Activated effector memory CD4-positive, alpha-beta T cell treated with anti-CD3 and anti-CD28 coated beads, Interleukin-2, amount 50 U/mL, for 16 hours (primary cell): ENCODE measurements at places on chromosomes 4 and X.

- no peak for DNase-seq
Measured at GRCh38 chr4:176818531-176818930, 25.8 kb upstream of the VEGFC start.

- DNase-seq: no peak
Measured at GRCh38 chr4:55255179-55255578, 90.9 kb upstream of the SRD5A3 start.

- no peak for DNase-seq
Measured at GRCh38 chrX:108270280-108270679, 167.9 kb downstream of the COL4A6 start.

GRCh38 chr4:66923081-66923865 is 622.0 kb downstream of the CENPC start:
- no peak for DNase-seq

DNA sequence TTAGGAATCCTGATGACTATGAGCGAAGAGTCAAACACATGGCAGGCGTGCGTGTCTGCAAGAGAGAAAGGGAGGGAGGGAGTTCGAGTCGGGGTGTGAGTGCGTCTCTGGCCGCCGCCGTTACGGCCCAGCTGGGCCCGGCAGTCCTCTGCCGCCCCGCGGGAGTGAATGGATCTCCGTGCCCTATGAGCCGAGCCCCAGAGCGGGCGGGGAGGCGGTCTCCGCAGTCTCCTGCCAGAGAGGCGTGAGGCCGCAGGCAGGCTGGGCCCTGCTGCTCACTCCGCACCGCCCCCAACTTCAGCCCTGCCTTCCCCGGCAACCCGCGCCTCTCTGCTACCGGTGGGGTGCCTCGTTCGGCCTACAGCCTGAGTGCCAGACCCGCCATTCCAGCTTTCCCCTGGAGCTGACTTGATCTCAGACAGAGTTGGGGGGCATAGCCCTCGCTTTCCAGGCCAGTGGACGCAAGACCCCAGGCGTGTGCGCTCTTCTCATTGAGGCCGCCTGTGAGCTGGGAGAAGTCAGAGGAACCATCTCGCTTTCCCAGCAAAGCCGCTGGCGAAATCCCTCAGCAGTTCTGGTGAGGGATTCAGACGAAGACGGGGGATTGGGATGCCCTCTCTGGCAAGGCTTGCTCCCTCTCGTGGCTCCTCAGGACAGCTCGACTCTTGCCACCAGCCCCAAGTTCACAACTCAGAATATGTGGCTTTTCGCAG is 1.4 kb downstream of the SLC16A2 start:
- DNase-seq: no peak

DNA sequence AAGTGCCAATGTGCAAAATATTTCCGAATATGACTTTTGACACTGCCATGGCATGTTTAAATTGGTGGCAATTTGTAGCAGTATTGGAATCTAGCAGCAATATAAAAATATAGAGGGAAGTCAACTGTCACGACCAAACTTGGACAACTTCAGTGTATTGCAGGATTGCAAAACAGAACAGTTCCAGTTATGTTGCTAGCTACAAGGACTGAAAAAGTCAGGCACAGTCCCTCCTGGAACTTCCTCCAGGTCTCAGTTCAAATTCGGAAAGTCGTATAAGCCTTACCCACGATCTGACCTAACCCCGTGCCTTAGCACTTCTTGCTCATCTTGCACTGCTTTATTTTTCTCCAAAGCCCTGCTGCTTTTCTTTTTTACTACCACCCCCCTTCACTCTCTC is 390.0 kb upstream of the GALNT7 start:
- DNase-seq: no peak

DNA sequence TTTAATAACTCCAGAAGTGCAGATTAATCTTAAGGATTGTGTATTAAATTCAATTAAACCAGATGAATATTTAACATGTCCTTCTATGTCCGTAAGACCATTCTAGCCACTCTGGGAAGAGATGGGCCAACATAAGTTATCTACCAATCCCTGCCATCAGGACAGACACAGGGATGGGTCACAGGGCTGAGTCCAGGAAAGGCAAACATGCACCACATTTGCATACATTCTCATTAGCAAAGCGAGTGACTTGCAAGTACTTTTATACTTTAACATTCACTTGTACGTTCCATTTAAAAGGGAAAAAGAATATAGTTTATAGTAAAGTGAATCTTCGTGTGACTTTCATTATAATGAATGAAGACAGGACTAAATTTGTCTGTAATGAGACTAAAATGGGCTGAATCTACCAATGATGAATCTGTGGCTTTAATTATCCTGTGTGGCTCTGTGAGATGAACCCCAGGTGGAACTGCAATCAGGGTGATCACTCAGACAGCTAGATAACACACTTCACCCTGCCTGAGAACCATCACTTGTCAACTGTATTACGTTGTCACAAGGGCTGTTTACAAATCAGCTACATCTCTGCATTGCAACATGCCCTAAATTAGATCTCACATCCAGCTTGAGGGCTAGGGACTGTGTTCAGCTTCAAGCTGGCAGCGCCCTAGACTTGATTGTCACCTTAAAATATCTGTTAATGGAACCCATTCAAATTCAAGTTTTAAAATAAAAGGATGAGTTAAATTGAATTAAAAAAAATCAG is 77.2 kb downstream of the SH3KBP1 start:
- no peak for DNase-seq

DNA sequence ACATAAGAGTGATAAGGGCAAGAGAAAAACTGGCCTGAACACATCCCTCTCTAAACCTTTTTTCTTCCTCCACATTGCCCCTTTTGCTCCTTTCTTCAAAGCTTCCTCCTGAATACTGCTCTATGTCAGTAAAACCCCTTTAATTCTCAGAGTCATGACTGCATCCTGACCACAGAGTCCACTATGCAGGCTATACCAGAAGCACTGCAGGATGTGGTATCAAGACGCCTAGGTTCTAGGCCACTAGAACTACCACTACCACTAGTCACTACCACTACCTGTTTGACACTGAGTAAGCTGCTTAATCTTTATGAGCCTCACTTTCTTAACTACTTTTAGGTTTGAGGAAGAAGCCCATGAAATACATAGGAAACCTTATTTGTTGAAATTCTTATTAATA is 38.7 kb downstream of the ARHGEF9 start:
- peak; percentile 61 for DNase-seq

GRCh38 chr4:8242782-8243560 is 26.6 kb upstream of the HTRA3 start:
- no peak for DNase-seq

DNA sequence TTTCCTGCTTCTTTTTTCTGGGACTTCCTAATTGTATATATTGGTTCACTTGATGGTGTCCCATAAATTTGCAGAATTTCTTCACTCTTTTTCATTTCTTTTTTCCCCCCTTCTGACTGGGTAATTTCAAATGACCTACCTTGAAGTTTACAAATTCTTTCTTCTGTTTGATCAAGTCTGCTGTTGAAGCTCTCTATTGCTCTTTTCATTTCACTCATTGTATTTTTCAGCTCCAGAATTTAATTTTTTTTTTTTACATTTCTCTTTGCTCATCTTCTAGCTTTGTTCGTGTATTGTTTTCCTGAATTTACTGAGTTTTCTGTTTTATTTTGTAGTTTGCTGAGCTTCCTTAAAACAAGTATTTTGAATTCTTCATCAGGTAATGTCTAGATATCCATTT is 61.7 kb upstream of the SRD5A3 start:
- no peak for DNase-seq

GRCh38 chrX:125544856-125545255 is 225.2 kb downstream of the TEX13C start:
- no peak for DNase-seq

DNA sequence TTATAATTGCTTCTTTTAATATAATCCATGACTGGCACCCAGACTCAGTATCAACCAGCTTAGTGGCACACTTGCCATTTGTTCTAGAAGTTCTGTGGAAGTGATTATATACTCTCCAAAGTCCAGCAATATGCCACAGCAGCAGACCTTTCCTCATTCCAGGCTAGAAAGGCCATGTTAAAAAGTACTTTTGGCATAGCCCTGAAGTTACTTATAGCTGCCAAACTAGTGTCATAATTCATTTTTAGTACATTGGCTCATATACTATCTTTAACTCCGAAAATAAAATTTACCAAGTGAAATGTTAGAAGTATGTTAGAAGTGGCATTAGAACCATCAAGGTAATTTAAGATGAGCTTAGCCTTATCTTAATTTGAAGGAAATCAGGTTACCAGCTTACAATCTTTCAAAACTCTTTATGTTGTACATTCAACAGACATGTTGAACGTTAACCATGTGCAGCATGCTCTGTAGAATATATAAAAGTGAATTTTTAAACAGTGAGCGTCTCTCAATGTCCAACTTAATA is 714.2 kb upstream of the LCORL start:
- no peak for DNase-seq

DNA sequence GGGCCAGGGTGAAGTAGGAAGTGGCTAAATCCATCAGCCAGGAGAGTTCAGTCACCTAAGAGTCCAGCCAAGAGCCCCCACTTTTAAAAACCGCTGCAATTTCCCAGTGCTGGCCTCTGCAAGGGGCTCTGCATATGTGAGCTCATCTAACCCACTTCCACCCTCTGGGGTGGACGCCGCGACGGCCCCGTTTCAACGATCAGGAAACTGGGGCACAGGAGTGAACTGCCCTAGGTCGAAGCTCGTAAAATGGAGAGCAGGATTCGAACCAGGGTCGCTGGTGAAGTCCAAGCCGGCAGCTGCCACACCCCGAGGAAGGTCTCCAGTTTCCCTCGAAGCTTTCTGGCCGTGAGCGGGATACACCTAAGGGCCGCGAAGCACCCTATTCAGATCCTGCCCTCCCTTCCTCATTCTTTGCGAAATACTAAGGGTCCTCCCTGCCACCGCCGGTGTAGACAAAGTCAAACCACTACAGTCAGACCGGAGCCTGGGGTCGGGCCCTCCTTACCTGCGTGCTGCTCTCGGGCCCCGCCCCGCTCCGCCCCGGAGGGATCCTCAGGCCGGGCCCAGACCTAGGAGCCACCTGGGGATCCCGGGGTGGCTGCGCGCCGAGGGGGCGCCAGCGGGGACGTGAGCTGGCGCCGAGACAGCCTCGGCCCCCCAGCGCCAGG is 446 bp downstream of the EVC2 start:
- DNase-seq: peak; percentile 66

- no peak for DNase-seq
Measured at GRCh38 chr4:177105536-177105935, 204.1 kb upstream of the NEIL3 start.

DNA sequence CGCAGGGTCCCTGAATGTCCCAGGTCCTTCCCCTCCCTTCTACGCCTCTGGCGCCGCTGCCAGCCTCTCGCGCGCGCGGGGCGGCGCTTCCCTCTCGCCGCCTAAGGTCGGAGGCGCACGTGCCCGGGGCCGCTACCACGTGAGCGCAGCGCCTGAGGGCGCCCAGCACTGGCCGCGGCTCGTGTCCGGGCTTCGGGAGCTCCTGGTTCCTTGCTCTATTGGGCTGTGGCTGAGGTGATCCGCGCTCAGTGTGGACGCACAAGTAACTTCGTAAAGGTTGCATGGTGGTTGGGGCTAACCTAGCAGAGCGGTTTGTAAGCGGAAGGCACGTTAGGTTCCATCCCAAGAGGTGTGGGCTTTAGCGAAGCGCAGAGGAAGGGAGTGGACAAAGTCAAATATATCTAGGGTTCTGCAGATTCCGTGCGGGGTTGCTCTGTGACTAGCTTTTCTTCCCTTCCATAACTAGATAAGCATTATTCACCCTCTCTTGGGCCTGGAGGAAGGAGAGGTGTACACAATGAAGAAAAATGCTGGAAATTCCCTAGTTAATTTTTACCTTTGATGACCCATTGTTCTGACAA is 1.8 kb downstream of the TLL1 start:
- no peak for DNase-seq

DNA sequence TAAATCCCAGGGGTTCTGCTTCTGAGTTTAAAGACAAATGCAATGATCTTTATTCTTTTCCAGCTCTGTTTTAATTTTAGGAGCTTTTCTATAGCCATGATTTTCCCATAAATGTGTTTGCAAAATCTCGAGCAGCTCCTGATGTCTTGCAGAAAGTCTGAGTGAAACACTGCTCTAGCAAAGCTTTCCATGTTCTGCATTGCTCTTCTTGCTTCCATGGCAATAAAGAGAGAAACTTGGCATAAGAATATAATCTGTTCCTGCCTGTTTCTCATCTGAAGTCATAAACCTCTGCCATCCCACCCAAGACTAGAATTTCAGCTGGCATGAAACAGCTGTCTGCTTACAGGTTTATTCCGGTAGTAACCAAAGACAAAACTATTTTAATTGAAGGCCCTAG is 254.5 kb downstream of the SPRY1 start:
- DNase-seq: no peak

GRCh38 chrX:41822892-41823291 is 98.9 kb downstream of the GPR82 start:
- DNase-seq: no peak

DNA sequence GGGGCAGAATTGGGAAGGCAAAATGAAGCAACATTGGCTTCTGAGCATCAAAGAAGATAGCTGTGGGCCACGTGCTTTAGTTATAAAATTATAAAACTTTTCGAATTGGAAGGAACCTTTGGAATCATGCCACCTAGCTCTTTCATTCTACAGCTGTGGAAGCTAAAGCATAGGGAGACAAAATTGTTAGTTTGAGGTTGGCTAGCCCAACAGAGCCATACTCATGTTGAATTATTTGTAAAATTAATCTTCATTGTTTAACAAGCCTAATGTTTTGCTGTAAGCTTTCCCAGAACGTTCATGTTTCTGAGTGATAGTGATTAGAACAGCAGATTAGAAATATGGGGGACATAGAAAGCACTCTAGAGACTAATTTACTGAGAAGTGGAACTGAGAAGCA is 35.9 kb downstream of the HHIP start:
- no peak for DNase-seq

DNA sequence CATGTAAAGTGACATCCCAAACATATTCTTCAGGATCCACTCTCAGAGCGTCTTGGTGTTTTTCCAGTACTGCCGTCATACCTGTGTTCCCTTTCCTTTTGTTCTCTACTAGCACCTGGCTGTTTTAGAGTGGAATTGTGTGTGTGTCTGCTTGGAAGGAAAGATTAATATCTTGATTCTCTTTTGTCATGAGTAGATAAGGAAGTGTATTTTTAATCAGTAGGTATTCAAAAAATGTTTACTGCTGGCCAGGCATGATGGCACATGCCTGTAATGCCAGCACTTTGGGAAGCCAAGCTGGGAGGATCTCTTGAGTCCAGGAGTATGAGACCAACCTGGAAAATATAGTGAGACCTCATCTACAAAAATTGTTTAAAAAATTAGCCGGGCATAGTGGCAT is 198.8 kb downstream of the CBR4 start:
- no peak for DNase-seq

- DNase-seq: no peak
Measured at GRCh38 chr4:124904723-124905388, 192.3 kb upstream of the ANKRD50 start.

- no peak for DNase-seq
Measured at GRCh38 chrX:115408771-115409400, 119.4 kb downstream of the LUZP4 start.

DNA sequence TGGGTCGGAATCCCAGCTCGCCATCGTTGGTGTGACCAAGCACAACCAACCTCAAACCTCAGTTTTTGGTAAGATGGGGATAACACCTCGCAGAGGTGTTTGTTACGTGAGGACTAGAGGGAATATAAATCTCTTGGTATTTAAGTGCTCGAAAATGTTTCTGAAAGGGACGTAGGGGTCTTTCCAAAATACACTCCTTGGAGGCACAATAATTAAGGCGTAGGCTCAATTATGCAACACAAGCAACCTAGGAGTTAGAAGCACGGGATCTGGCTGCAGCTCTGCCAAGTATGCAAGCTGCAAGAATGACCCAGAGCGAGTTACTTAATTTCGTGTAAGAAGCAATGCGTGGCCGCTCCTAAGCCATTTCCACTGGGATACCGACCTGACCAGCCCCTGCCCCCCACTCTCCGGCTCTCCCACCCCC is 552 bp downstream of the ADH5 start:
- no peak for DNase-seq

- no peak for DNase-seq
Measured at GRCh38 chr4:152849350-152849749, 69.6 kb downstream of the ARFIP1 start.
